Aorta (tissue), 5 donors: ENCODE measurements at places on chromosomes 4 and X. TPM values are rescaled to one million over a fixed set of nuclear protein-coding genes. Genes with fewer than 3 reads are reported as not detected.

TACR3 gene
- not detected for total RNA-seq

KCTD8 gene
- total RNA-seq = 0.75 TPM

CCKAR gene
- not detected for total RNA-seq

IQCM gene
- not detected for total RNA-seq

PABPC4L gene
- 3.0 TPM for total RNA-seq

ZMAT1 gene
- 14.8 TPM for total RNA-seq

UGT2B15 gene
- total RNA-seq = not detected

HS3ST1 gene
- total RNA-seq = 4.2 TPM

SSX3 gene
- total RNA-seq = not detected

CT83 gene
- total RNA-seq = not detected

FREM3 gene
- 0.36 TPM for total RNA-seq

CFAP47 gene
- total RNA-seq = not detected

CSAG3 gene
- total RNA-seq = not detected

CEP135 gene
- 10.4 TPM for total RNA-seq

FRMPD4 gene
- 0.18 TPM for total RNA-seq

DNA sequence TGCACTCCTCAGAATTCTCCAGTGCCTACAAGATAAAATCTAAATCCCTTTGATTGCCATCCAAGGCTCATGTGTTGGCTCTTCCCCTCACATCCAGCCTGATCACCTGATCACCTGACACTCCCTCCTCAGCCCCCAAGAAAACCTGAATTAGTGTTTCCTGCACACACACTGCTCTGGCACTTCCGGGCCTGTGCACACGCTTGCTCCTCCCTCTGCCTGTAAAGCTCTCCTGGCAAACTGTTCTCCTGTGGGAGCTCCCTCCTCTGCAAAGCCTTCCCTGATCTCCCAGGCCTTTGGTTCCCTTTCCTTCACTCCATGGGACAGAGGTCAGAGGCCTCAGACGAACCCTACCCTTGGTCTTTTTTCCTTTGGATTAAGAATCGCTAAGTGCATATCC lies 19.9 kb downstream of the PHKA2 start:
- DNase-seq = no peak

GRCh38 chrX:19560611-19561010 lies 45.3 kb upstream of the MAP3K15 start:
- no peak for DNase-seq

DNA sequence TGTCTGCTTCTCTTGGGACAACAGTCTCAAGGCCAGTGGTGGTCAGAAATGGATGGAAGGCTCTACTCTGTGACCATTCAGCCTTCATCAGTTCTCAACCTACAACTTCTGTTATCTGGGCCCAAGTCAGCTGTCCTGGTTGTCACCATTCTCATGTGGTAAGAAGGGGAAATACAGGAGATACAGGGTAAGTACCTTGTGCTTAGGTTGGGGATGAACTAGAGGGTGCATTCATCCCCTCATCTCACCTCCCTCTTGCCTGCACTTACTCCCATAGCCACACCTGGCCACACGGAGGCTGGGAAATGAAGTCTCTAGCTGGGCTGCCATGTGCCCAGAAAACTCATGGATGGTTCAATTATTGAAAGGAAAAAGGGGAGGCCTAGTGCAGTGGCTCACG lies 44.9 kb downstream of the FAM184B start:
- no peak for DNase-seq

DNA sequence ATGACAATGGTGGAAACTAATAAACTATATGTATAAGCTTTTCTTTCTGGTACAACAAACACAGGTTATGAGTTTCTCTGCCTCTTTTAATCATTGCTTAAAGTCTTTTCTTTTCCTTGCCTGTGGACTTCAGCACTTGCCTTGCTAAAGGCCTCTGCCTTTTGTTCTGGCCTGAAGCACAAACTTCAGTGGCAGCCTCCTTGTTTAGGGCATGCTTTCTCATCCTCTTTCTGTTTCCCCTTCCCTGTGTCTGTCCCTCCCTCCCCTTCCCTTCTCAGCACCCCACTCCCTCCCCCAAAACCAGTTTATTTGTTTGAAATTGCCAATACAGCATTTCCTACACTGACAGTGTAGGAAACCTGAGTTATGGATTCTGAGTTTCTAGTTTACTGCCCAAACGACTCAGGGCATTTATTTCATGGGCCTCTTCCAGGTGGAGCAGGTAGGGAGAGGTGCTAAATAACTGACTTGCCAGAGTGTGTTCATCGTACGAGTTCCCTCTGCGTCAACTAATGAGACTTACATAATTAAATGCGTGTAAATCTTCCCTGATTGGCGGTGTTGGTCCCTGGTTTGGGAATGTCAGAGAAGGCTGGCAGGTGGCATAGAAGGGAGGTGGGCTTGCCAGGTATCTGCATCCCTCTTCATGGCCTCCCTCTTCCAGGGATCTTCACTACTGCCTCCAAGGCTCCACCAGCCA lies 311.0 kb downstream of the FBXW7 start:
- DNase-seq = no peak

DNA sequence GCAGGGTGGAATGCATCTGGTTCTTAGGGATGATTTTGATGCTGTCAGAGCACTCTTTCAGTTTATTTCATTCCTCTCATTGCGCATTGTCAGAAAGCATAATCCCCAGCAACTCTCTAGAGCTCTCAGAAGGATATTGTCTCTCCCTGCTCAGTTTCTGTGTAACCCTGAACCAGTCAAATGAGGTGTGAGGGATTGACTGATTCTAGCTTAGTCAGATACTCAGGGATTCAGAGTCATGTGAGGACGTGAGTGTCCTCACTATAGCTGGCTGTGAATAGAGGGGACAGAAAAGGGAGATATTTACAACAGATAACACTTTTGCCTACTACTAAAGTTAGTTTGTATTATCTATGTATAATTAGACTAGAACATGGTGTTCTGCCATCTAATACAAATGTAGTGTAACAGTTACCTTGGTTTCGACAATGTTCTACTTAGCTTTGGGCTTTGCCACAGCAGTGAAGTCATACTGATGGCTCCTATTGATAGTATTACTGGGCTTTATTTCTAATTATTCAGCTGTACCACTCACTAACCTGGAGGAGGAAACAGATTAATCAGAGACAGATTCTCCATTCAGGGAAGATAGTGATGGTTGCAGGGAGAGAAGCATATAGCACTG lies 19.5 kb downstream of the AP1AR start:
- DNase-seq = no peak

- DNase-seq = no peak
Measured at GRCh38 chr4:154078504-154079350, 289.8 kb upstream of the SFRP2 start.

DNA sequence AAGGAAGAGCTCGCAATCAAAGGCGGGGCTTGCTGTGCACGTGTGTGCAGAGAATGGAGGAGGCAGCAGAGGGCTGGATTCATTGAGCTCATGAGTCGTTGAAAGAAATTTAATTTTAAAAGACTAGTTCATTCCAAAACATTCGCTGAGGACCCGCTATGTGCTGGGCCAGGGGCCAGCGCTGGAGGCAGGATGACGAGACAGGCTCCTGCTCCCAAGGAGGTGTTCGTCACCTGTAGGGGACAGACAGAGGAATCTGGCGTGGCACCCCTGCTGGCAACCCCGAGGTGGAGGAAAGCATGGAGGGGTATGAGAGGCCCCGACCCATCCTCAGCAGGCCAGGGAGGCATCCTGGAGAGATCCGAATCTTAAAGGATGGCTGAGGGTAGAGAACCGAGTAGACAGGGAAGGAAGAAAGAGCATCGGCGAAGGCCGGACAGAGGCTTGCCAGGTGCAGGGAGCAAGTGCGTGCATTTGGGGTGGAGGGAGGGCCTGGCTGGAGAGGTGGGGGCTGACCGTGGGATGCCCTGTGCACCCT lies 96.4 kb downstream of the CPZ start:
- no peak for DNase-seq

DNA sequence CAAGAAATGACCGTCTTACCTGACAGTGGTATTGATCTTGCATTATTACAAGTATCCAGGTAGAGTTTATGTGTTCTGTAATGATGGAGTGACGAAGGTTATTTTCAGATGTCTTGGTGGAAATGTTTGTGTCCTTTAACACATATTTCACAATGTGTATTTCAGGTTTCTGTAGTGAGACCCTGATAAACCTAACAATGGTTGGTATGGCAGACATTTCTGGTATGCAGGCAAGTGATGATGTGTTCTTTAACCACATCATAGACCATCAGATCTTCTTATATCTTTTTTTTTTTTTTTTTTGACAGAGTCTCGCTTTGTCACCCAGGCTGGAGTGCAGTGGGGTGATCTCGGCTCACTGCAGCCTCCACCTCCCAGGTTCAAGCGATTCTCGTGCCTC lies 14.6 kb upstream of the ATXN3L start:
- DNase-seq = no peak

- no peak for DNase-seq
Measured at GRCh38 chrX:119755981-119756533, 2.3 kb upstream of the SOWAHD start.

- no peak for DNase-seq
Measured at GRCh38 chrX:13940671-13941070, 89.0 kb downstream of the GEMIN8 start.

DNA sequence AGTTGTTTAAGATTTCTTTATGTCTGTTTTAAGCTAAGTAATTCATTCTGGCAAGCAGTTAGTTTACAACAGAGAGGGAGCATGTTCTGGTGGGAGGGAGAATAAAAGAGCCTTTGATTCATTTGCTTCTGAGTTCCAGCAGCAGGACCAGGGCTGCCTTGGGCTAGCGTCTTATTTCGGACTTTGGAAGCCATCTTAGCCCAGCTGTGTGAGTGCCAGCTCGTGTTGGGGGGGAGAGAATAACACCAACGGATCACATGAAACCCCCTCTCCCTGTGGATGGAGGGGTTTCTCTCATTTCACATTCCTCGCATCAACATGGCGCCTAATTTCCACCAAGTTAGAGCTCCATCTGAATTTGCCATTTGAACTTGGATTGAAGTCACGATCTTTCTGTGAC lies 7.4 kb downstream of the GAB1 start:
- no peak for DNase-seq

GRCh38 chr4:52568351-52568750 lies 90.8 kb downstream of the USP46 start:
- DNase-seq = no peak

DNA sequence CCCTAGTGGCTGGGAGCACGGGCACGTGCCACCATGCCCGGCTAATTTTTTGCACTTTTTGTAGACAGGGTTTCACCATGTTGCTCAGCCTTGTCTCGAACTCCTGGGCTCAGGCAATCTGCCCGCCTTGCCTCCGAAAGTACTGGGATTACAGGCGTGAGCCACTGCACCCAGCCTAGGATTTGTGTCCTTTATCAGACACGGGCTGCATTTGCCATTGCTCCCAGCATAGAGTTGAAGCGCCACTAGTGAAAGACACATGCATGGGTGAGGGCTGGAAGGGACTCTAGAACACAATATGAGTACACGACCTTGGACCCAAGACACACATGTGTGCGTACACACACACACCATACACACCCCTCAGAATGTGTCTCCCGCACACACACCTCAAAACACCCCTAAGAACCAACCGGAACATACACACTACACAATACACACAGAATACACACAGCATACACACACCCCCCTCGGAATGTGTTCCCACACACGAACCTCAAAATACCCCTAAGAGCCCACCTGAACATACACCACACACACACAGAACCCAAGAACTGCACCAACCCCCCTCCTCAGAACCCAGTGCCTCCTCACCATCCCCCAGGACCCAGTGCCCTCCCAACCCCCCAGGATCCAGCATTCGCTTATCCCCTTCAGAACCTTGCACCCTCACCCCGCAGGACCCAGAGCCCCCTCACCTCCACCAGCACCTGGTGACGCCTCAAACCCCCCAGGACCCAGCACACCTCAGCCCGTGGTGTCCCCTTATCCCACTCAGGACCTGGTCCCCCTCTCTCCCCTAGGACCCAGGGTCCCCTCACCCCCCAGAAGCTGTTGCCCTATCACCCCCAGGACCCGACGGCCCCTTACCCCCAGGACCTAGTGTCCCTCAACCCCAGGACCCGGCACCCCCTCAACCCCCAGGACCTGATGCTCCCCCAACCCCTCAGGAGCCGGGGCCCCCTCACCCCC lies 1.0 kb downstream of the TNIP2 start:
- no peak for DNase-seq

- no peak for DNase-seq
Measured at GRCh38 chr4:78684325-78685079, 91.6 kb upstream of the BMP2K start.

DNA sequence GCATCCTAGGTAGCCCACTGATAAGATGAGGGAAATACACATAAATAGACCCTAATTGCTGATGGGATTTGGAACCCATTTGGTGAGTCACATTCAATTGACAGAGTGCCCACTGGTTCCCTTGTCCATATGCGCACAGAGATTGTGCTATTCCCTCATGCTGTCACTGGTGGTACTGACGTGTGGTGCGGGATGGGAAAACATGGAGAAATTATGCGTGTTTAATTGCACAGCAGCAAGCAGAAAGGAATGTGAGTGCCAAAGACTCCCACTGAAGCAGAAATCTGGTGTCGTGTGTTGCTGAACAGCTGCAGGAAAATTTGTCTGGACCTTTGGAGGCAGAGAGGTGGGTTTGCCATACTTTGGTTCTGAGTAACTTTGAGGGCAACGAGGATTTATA lies 92.2 kb downstream of the NHSL2 start:
- DNase-seq = no peak

GRCh38 chr4:164350061-164350460 lies 403.9 kb upstream of the SMIM31 start:
- DNase-seq = no peak

GRCh38 chr4:177077095-177077971 lies 232.3 kb upstream of the NEIL3 start:
- no peak for DNase-seq

DNA sequence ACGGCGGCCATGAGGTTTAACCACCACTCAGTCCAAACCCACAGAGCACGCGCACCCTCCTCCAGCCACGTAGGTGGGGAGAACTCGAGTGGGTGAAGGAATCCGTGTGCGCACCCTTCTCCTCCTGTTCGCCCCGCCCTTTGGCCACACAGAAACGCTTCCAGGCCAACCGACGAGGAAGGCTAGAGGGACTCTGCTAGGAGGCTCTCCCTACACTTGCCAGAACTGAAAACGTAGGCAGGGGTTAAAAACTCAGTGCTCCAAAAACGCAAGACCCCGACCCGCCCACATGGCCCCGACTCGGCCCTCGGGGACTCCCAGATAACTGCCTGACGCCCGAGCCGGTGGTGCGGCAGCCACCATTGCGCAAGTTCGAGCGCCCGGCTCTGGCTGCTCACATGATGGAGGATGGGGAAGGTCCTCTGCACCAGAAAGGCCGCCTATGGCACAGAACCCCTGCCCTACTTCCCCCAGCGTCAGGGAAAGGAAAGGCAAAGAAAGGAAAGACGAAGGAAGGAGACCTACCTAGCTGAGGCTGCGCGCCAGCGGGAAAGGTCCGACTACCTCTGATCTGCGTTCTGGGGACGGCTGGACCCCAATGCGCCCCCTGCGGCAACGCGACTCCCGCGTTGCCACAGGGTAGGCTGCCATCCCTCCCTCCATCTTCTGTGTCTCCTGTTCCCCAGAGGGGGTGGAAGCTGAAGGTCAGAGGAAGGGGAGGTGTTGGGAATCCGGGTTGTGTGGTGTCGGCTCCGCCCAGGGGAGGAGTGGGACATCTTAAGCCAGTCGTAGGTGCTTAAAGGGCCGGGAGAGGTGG lies 201.9 kb upstream of the AGTR2 start:
- DNase-seq = peak; percentile 77

GRCh38 chr4:11259837-11260236 lies 168.9 kb downstream of the HS3ST1 start:
- no peak for DNase-seq

GRCh38 chr4:139633661-139634060 lies 32.0 kb upstream of the MGST2 start:
- DNase-seq = peak; percentile 72
